ENCODE measurements at places on chromosomes 4 and X. TPM values are rescaled to one million over a fixed set of nuclear protein-coding genes. Genes with fewer than 3 reads are reported as not detected.

DNA sequence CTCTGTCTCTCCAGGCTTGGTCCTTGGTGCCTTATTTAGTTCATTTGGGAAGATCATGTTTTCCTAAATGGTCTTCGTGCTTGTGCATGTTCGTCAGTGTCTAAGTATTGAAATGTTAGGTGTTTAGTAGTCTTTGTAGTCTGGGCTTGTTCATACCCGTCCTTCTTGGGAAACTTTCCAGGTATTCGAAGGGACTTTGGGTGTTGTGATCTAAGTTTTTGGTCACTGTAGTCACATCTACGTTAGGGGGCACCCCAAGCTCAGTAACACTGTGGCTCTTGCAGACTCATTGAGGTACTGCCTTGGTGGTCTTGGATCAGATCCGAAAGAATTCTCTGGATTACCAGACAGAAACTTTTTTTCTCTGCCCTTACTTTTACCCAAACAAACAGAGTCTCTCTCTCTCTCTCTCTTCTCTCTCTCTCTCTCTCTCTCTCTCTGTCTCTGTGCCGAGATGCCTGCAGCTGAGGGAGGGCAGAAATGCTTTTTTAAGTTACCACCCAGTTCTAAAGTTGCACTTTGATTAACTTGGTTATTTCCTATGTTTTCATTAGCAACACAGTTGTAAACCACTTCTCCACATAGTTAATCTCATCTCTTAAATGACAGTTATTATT lies 67.6 kb upstream of the SLC7A3 start:
- H3K27ac ChIP-seq, result no peak overlapping the region
- peak; percentile 71 for DNase-seq
- no peaks in the 10 kb centered on the region for H3K27me3 ChIP-seq
- no peaks in the 10 kb centered on the region for H3K36me3 ChIP-seq
- no peak overlapping the region for H3K4me3 ChIP-seq

The GBA3 gene
- not detected for total RNA-seq

- H3K27me3 ChIP-seq, result no peaks in the 10 kb centered on the region
- peaks cover 16% of the 10 kb centered on the region for H3K36me3 ChIP-seq
- H3K4me3 ChIP-seq, result no peak overlapping the region
- H3K4me1 ChIP-seq, result no peaks in the 10 kb centered on the region
- H3K27ac ChIP-seq, result no peak overlapping the region
- no peak for DNase-seq
Measured at GRCh38 chrX:118437283-118437682, 58.3 kb upstream of the DOCK11 start.

The PLP1 gene
- total RNA-seq, result not detected

The BMX gene
- total RNA-seq, result not detected

GRCh38 chrX:13502590-13502989 lies 66.8 kb upstream of the EGFL6 start:
- H3K4me3 ChIP-seq, result no peak overlapping the region
- no peaks in the 10 kb centered on the region for H3K27me3 ChIP-seq
- H3K36me3 ChIP-seq, result no peaks in the 10 kb centered on the region
- no peak for DNase-seq
- no peaks in the 10 kb centered on the region for H3K4me1 ChIP-seq

GRCh38 chr4:51843309-51844152 lies 578 bp downstream of the DCUN1D4 start:
- peak overlapping the region; percentile 77 for H3K4me3 ChIP-seq
- no peaks in the 10 kb centered on the region for H3K27me3 ChIP-seq
- H3K27ac ChIP-seq, result peak overlapping the region; percentile 72
- DNase-seq, result peak; percentile 82

The SORBS2 gene
- total RNA-seq, result 9.0 TPM

- H3K36me3 ChIP-seq, result no peaks in the 10 kb centered on the region
- no peak overlapping the region for H3K4me3 ChIP-seq
- peaks cover 14% of the 10 kb centered on the region for H3K4me1 ChIP-seq
- peak; percentile 26 for DNase-seq
- H3K27me3 ChIP-seq, result no peaks in the 10 kb centered on the region
Measured at GRCh38 chr4:152680988-152681603, 1.3 kb upstream of the TMEM154 start.

DNA sequence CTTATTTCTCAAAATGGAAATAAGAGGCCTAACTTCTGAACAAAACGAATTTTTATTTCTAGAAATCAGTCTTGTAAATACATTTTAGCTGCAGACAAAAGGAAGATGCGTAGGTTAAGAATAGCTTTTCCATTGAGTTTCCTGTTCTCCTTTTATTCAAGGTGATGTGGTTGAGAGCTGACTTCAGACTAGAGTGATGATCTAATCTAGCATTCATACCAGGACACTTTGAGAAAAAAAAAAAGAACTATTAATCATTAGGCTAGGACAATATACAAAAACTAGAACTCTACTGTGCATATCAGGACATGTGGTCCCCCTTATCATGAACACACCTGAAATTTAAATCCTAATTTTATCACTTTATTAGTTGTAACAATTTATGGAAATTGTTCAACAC lies 884.5 kb upstream of the EPHA5 start:
- peaks cover 48% of the 10 kb centered on the region for H3K4me1 ChIP-seq
- H3K36me3 ChIP-seq, result no peaks in the 10 kb centered on the region
- H3K27me3 ChIP-seq, result no peaks in the 10 kb centered on the region
- no peak for DNase-seq
- H3K4me3 ChIP-seq, result no peak overlapping the region

Data from SJSA1 (cell line).